ENCODE measurements at places on chromosomes 2 and 18.

DNA sequence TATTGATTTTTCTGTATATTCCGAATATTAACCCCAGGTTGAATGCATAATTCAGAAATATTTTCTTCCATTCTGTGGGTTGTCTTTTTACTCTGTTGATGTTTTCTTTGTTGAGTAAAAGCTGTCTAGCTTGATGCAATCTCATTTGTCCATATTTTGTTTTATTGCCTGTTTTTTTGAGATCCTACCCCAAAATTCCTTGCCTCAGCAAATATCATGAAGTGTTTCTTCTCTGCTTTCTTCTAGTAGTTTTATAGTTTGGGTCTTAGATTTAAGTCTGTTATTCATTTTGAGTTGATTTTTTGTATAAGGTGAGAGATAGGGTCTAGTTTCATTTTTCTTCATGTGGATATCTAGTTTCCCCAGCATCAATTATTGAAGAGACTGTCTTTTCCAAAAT lies 467.9 kb upstream of the GCFC2 start:
- DNase-seq, result no peak

- DNase-seq, result no peak
These were observed 129.4 kb downstream of the TCF4 start for GRCh38 chr18:55458456-55459203.

GRCh38 chr2:98180456-98180855 lies 93.5 kb downstream of the VWA3B start:
- DNase-seq, result no peak

- no peak for DNase-seq
These were observed 326.3 kb downstream of the CDH7 start for GRCh38 chr18:66077066-66077465.

DNA sequence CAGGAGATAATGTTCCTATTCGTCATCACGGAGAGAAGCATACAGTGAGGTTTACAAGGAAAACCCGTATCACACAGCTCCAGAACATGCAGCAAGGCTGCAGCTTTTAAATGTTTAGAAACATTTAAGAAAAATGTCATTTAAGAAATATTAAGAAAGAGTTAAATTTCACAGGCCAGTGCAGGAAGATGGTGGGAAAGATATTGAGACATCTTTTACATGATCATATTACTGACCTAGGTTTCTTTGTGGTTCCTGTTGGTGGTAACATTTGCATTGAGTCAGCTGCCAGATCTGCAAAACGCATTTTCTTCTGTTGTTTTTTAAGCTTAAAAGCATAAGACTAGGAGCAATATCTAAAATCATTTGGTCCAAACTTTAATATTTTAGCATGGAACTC lies 44.9 kb downstream of the CPO start:
- no peak for DNase-seq

DNA sequence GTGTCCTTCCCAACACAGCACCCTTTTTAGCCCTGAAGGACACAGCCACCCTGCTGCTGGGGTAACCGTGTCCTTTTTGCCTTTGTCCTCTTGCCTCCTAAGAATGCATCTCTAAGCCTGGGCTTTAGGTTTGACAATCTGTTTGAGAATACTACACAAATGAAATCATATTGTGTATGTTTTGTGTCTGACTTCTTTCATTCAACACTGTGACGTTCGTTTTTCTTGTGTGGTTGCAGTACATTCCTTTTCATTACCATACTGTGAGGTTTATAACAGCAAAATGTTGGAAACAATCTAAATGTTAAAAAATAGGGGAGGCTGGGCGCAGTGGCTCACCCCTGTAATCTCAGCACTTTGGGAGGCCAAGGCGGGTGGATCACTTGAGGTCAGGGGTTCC lies 11.2 kb downstream of the ASPRV1 start:
- no peak for DNase-seq

DNA sequence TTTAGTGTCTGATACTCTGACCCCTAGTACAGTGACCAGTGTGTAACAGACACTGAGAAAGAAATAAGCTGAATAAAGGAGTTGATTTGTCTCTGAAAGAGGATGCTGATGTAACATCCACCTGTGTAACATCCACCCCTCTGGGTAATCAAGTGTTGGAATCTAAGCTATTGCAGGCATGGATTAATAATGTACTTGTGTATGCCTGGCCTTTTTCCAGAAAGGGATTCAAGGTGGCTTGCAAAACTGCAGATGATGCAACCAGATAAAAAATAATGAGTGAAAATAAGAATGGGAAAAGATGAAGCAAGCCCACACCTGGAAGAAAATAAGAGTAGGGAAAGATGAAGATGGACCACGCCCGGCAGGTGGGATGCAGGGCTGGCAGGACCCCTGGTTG lies 48.2 kb upstream of the FOXI3 start:
- no peak for DNase-seq

- no peak for DNase-seq
These were observed at the start of gene NGEF for GRCh38 chr2:233013027-233013461. NGEF (minus strand) TSS chr2:233013256; CDS start chr2:232974890, 38,366 bp downstream.

DNA sequence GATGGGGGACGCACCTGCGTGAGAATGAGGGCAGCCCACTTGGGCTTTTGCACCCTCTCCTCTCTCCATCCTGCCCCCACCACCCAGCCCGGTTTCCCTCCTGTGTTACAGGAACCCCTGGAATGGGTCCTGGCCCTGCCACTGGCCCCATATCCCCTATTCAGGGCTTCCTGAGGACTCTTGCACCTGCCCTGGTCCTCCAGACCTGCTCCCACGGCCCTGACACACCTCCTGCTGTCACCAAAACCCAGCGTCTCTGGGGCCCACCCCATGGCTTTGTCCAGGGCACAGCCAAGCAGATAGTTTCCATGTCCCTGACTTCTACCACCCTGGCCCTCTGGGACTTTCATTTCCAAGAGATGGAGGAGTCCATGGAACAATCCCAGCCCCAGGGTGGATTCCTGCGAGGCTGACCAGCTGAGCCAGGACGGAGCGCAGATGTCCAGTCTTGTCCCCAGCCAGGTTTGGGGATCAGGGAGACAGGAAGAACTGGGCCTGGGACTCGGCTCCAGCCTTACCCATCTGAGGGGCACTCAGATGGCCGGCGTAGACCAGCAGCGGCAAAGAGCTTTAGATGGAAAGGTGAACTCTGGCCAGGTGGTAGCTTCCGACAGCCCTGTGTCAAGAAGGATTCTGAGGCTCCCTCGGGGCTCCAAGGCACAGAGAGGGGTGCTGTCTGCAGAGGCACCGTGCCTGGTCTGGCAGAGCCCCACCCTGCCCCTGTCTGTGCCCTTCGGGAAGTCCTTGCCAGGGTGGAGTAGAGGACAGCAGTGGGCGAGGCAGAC lies 12.0 kb downstream of the GPR35 start:
- DNase-seq, result no peak

GRCh38 chr2:56133441-56133840 lies 50.3 kb upstream of the CCDC85A start:
- no peak for DNase-seq
